ENCODE measurements at places on chromosomes 2 and 18.

DNA sequence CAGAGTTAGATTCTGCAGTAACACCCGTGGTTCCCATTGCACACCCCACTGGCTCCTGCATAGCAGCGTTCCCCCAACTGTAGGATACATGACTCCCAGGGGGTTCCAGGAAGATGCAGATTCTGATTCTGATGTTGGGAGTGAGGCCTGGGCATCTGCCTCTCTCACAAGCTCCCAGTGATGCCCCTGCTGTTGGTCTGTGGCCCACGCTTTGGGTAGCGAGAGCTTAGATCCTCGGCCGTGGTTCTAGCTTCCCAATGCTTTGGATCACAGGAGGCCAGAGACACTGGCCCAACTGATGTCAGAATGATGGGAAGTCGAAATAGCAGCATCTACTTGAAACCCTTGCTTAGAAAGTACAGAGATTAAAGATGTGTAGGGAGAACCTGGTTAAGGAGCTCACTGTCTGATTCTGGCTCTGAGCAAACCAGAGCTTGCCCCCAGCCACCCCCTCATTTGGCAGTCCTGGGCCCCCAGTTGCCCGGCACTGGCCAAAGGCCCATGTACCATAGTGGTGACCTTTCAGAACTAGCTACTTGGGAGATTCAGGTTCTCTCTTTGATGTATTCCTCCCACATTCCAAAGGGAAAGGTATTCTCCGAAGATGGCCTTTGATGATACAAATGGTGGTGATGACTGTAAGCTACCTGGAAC lies 197.5 kb downstream of the FAM210A start:
- DNase-seq: no peak

DNA sequence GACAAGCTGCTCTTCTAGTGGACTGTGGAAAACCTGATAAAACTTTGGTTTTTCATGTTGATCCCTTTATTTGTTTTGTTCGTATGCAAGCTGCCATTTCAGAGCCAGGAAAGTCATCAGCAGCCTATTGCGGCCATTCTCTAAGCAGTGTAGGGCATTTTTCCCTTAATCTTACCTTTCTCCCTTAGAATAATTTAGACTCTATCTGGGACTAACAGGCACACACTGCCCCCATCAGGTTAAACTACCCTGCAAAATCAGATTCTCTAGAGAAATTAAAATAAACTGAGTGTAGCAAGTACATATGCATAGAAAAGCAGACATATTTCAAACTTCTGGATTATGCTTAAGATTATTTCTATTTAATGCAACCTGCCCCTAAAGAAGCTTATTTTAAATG lies 347.5 kb downstream of the METTL4 start:
- no peak for DNase-seq

GRCh38 chr18:79123948-79124347 lies 54.8 kb downstream of the ATP9B start:
- DNase-seq: no peak

DNA sequence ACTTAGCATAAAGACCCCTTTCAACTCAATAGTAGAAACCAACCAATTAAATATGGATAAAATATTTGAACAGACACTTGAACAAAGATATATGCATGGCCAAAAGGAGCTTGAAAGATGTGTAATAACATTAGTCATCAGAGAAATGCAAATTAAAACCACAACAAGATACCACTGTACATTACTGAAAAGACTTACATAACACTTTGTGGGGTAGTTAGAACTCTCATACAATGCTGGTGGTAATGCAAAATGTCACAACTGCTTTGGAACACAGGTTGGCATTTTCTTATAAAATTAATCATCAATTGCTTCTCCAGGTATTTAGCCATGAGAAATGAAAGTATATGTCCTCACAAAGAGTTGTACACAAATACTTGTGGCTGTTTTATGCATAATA lies 60.7 kb downstream of the TTC27 start:
- DNase-seq: no peak

- DNase-seq: no peak
These were observed 78.3 kb downstream of the EDAR start for GRCh38 chr2:108910541-108911396.

- no peak for DNase-seq
These were observed 476.4 kb upstream of the CHST9 start for GRCh38 chr18:27661320-27662018.

- DNase-seq: no peak
These were observed 98.5 kb upstream of the HAAO start for GRCh38 chr2:42890791-42891355.

DNA sequence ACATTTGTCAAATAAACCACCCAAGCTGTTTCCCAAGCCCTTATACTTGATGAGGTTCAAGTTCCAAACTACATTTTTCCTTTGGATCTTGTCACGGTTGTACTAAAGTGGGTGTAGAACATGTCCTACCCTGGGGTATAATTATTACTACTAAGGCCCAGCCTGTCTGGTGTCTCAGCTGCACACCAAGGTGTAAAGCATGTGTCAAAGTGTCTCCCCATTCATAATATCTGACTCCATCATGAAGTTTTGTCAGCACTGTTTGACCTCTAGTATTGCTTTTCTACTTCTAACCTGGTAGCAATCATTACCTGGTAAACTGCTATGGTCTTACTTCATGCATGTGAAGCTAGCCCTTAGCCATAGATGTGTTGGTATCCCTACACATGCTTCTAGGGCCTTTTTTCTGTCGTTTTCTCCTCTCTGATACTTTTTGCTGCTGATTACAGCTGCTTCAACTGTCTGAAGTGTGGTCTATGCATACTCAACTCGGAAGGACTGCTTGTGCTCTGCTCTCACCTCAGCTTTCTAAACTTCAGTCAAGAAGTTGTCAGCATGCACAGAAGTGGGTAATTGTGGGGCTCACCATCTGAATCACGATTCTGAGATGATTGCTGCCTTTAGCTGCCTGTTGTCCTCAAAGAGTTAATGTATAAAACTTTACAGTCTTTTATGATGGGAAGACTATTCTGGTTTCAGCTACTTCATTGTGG lies 445.7 kb upstream of the TRIB2 start:
- DNase-seq: peak; percentile 7

DNA sequence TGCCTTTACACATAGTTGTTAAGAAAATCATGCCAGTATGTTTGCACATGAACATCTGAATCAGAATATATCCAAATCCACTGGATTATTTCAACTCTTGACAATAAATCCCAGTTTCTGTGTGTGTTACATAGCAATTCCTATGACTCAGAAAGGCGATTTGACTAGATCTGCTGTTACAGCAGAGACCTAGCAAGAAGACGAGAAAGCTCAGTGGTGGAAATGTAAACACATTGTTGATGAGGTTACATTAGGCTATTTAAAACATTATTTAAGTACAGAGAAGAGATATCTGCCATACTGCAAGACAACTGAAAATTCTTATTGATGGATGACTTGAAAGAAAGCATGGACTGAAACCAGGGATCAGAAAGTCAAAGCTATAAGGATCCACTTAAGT lies 73.0 kb upstream of the SMIM21 start:
- no peak for DNase-seq

GRCh38 chr2:181258720-181259119 lies 198.5 kb upstream of the ITGA4 start:
- no peak for DNase-seq

DNA sequence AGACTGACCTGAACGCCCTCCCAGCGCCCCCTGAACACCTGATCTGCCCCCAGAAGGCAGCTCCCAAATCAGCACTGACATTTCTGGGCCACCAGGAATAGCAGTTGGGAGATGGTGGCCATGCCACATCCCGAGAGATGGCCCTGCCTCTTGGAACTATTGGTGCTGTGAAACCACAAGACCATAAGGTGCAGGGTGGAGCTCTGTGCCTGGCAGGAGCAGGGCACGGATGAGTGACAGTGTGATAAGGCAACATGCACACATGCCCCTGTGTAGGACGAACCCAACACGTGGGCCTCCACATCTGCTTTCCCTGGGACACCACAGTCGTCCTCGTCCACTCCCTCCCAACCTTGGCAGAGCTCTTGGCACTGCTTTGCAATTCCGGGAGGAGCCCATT lies 26.9 kb downstream of the ANO7 start:
- DNase-seq: no peak

- DNase-seq: no peak
These were observed 52.5 kb downstream of the CDH2 start for GRCh38 chr18:28124131-28125029.

DNA sequence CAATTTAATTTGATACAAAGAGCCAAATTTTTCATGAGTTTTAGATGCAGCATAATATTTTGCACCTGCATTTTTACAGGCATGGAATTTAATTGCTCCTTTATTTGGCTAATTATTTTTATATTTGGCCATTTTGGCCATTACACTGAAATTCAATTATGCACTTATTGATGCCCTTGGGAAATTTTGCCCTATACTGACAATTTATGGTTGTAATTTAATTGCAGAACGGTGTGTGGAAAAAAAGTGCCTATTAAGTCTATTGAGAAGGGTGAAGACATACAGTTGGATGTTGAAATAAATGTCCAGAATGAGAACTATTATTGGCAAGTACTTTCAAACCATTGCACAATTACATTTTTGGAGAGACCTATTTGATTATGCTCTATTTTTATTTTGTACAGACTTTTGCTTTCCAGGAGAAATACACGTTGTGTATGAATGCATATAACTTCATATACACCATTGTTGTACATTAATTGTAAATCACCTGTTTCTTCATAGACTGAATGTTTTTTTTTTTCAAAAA lies 1319.3 kb upstream of the CDH2 start:
- no peak for DNase-seq

- no peak for DNase-seq
These were observed 14.5 kb downstream of the RPS27A start for GRCh38 chr2:55247025-55247424.

GRCh38 chr2:203730883-203731282 lies 24.4 kb downstream of the CD28 start:
- no peak for DNase-seq

- DNase-seq: no peak
These were observed 744.4 kb downstream of the KCNJ3 start for GRCh38 chr2:155442755-155443372.

- DNase-seq: no peak
These were observed 17.5 kb upstream of the CDC42EP3 start for GRCh38 chr2:37688771-37689468.

DNA sequence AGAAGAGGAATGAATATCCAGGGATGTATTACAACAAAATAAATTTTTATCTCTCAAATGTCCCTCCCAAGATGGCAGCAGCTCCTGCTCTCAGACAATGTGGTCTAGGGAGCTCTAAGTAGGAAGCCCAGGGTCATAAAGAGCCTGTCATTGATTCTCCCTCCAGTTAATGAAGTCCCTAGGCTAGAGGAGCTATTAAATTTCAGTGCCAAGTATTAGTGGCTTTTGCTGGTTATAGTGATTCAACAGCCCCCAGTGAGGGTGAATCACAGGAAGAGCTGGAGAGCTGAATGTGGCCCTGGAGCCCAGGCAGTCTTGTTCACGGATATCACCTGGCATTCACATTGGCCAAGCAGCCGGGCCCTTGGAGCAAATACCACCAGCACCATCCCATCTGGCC lies 109.8 kb upstream of the YPEL5 start:
- DNase-seq: no peak

GRCh38 chr18:4599312-4599711 lies 144.2 kb upstream of the DLGAP1 start:
- DNase-seq: no peak

DNA sequence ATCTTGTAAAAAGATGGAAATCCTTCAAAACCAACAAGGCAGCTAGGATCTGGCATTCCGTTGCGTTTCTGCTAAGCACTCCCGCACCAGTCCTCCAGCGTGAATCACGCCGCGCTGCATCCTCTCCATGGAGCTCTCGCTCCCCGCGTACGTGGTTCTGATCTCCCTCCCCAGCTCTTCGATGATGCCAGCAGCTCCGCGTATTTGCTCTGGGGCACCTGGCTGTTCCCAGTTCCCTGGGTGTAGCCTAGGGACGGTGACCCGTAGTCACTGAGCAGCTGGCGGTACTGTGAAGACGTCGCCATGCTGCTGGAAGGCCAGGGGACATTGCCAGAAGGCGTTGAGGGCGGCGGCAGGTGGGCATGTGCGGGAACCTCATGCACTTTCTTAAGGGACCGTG lies 407.5 kb downstream of the RNF144A start:
- DNase-seq: no peak

DNA sequence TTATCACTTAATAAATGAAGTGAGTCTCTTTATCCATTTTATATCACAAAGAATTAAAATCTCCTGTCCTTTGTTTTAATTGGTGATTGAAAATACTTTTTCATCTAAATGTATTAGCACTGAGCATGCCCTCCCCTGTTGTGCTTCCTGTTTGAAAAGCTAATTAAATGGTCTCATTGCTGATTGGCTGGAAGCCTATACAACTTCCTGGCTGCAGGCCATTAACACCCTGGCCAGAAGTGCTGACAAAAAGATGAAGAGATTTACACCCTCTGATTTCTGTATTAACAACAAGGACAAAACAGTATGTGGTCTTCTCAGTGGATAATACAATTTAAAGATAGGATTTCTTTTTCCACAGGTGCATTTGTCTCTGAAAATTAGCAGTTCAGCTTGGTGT lies 548.0 kb downstream of the DCC start:
- DNase-seq: no peak

GRCh38 chr2:69946351-69947324 lies 14.8 kb downstream of the ASPRV1 start:
- peak; percentile 37 for DNase-seq

DNA sequence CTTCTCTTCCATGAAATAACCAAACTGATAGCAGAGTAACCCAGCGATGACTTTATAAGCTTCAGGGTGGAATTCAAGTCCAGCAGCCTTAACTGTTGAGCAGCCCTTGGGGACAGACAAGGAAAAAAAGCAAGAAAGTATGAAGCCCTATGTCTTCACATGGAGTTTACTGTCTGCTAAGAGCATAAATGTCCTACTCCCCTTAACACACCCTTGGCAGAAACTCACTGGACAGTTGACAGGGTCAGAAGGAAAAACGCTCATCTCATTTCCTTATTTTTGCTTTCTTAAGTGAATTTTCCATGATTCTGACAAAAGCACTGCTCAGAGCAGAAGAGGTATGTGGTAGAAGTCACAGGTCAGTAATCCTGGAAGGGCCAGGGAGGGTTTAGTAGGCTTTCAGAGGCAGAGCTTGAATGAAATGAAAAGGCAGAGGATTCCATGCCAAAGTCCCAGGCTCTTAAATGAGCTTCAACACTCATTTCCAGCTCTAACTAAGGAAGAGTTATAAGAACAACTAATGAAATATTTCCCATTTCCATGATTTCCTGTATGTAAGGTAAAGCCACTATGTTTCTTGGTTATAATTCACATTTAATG lies 683.3 kb upstream of the KLHL29 start:
- DNase-seq: no peak

DNA sequence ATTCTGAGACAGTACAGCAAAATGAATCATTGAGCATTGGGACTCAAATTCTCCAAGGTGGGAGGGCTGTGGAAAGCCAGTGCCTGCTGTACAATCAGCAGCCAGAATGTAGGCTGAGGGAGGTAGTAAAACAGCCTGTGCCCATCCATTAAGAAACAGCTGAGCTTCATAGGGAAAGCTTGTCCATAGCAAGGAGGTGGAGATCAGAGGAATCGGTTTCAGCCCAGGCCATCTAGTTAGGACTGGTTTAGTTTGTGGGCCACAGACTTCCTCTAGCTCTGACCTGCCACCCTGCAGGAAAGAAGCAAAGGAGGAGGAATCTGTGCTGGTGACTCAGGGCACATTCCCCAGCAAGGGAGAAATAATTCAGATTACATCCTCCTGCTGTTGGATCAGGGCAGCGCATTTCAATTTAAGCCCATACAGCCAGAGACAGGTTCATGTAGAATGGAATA lies 333.4 kb downstream of the SETBP1 start:
- DNase-seq: no peak

- no peak for DNase-seq
These were observed 311.6 kb upstream of the CDH7 start for GRCh38 chr18:65439188-65439587.
